ENCODE measurements at places on chromosomes 12 and 14.

DNA sequence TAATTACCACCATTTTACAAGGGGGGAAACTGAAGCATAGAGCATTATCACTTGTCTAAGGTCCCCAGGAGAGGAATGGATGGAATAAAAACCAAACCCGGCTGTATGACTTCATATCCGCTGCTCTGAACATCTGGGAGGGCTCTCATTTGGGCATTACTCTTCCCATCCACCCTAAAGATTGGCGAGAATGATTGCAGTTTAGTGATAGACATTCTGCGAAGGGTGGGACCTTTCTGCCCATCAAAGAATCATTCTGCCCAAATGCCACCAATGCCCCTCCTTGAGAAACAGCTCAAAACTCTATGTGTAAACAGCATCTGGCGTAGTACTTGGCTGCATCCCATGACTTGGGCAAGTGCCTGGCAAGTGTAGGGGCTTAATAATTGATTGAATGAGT is 11.6 kb downstream of the CHST11 start:
- no peak for DNase-seq

DNA sequence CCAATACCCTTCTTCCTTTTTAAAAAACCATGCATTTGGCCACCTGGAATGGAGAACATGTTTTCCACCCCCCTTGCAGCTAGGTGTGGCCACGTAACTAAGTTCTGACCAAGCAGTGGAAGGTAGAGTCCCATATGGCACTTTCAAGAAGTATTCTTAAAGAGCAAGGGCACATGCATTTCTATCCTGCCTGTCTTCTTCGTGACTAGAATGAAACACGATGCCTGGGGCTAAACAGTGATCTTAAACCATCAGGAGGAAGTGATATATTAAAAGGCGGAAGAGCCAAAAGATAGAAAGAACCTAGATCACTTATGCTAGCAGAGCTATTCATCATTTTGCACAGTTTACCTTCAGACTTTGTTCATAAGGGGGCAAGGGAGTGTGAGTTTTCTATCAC is 16.0 kb upstream of the DDX11 start:
- DNase-seq, result no peak

GRCh38 chr12:101238800-101239329 is 28.8 kb upstream of the SLC5A8 start:
- DNase-seq, result no peak

- no peak for DNase-seq
Observed at GRCh38 chr14:64910847-64911495, 3.3 kb upstream of the CHURC1 start.

DNA sequence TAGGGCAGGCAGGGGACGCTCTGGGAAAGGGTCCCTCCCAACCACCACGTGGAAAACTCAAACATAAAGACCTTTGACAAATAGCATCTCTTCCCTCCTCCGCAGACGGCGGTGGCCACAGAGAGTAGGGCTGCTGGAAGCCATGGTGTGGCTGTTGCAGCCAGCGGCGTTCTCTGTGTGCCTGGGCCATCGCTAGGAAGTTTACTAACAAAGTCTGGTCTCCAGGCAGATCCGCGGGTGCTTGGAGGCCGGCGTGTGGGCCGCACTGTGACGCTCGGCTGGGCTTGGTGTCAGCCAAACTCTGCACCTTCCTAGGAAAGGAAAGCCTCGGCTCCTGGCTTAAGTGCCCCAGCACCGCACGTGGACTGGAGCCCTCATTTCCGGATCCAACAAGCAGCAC is 65.6 kb downstream of the CCDC88C start:
- no peak for DNase-seq

GRCh38 chr14:99676657-99677056 is 7.4 kb upstream of the CYP46A1 start:
- DNase-seq, result no peak

DNA sequence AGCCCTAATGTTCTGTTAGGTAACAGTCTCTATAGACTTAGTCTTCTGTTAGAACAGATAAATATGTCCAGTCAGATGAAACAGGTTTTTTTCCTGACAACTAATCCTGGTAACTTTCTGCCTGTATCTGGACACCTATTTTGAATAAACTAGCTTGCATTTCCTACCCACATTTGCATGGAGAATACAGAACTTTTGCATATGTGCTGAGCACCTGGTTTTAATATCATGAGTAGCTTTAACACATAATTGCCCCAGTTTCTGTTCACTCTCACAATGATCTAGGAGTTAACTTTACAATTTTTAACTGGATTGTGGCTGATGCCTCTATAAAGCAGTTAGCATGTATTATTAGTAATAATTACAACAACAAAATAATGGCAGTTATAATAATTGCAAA is 111.7 kb downstream of the KTN1 start:
- no peak for DNase-seq

DNA sequence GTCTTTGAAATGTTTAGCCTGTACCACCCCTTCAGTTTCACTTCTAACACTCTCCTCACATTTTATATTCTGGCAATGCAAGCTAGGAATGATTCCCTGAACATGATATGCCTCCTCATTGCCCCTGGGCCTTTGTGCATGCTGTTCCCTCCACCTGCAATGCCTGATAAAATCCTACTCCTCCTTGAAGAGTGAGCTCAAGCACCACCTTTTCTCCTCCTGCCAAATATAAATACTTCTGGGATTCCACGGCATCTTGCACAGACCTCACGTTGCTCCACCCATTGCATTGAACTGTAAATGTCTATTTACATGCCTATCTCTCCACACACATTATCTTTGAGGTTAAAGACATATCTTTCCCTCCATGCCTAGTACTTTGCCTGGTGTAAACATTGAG is 21.1 kb downstream of the NKX2-1 start:
- no peak for DNase-seq

DNA sequence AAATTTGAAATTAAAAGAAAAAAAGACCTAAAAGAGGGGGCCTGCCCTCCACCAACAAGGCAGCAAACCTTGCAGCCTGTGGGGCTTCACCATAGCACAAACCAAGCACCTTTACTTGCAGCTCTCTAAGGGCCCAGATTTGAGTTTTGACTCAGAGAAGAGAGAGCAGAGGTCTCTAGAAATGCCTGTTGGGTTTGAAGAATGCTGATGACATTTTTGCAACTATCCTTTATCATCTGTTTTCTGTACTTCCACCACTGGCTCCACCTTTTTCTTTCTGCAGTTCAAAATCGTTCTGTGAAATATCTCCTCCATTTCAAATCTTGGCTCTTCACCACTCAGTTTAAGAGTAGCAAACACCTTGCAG is 83.8 kb upstream of the HMGA2 start:
- DNase-seq, result no peak

Data from activated CD4-positive, alpha-beta T cell treated with anti-CD3 and anti-CD28 coated beads for 4 hours (primary cell).